Placental epithelial cell (primary cell): ENCODE measurements at places on chromosomes 6 and 20. TPM values are rescaled to one million over a fixed set of nuclear protein-coding genes. Genes with fewer than 3 reads are reported as not detected.

SPATS1 gene
- total RNA-seq = not detected in 2 replicates

RAB44 gene
- 0.11 TPM in 1 of 2 replicates, not detected in the other for total RNA-seq

CCN5 gene
- total RNA-seq = 0.54 and 2.4 TPM in 2 replicates

TFAP2C gene
- total RNA-seq = 39.7 and 46.0 TPM in 2 replicates

CTCFL gene
- total RNA-seq = under 0.01 TPM in 1 of 2 replicates, not detected in the other

RCAN2 gene
- total RNA-seq = not detected in 2 replicates

PNPLA1 gene
- total RNA-seq = not detected in 2 replicates

BMP7 gene
- total RNA-seq = 0.11 TPM in 1 of 2 replicates, not detected in the other

DEFB132 gene
- not detected in 2 replicates for total RNA-seq

MAPK14 gene
- 56.9 and 78.0 TPM in 2 replicates for total RNA-seq

TOMM34 gene
- total RNA-seq = 11.8 and 24.8 TPM in 2 replicates

ANGPT4 gene
- total RNA-seq = under 0.01 TPM in 1 of 2 replicates, not detected in the other

ADISSP gene
- 13.3 and 26.8 TPM in 2 replicates for total RNA-seq

SIM1 gene
- total RNA-seq = 0.11 and 8.6 TPM in 2 replicates

TRMT11 gene
- 11.8 and 16.9 TPM in 2 replicates for total RNA-seq

RAD21L1 gene
- total RNA-seq = under 0.01 TPM in 1 of 2 replicates, not detected in the other
